ENCODE measurements at places on chromosomes 7 and 10.

- peak; percentile 15 for DNase-seq
These were observed 40.5 kb upstream of the ZNF107 start for GRCh38 chr7:64625114-64626082.

DNA sequence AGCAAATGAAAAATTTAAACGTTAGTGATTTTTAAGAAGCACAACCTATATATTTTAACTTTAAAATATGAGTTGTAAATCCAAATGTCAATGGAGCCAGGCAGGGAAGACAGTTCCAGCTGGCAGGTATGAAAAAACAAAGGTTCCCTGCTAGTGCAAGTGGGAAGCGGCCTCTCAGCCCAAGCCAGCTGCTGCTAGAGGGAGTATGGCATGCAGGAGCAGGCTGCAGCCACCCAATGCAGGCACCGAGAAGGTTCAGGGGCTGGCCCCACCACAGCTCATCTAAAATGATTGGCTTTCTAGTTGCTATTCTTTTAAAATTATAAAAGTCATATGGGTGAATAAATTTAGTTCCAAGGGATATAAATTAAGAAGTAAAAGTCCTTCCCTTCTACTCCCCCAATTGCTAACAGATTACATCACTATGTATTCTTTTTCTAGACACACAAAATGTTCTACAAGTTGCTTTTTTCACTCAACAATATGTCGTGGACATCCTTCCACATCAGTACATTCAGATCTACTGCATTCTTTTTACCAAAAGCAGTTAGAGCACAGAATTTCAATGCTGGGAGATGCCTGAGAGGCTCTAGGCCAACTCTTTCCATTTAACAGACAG lies 69.3 kb downstream of the SGMS1 start:
- DNase-seq, result no peak

- peak; percentile 36 for DNase-seq
These were observed 41.7 kb downstream of the SP8 start for GRCh38 chr7:20744954-20745446.

DNA sequence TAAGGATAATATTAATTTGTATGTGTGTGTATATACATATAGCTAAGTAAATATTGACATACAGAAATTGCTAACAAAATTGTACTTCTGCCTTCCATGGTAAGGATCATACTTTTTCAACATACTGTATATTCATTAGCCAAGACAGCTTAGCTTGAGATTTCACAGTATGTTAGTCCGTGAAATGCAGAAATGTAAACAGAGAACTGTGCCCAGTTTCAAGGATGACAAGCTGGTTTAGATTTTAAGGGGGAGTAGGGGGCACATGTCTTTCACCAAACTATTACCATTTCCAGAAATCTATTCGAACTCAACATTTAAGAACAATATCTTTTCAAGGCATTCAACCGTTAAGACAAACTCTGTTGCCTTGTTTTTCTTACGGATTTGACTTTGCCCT lies 182.2 kb downstream of the SORCS1 start:
- no peak for DNase-seq

GRCh38 chr10:10824591-10825148 lies 193.0 kb upstream of the CELF2 start:
- DNase-seq, result no peak

DNA sequence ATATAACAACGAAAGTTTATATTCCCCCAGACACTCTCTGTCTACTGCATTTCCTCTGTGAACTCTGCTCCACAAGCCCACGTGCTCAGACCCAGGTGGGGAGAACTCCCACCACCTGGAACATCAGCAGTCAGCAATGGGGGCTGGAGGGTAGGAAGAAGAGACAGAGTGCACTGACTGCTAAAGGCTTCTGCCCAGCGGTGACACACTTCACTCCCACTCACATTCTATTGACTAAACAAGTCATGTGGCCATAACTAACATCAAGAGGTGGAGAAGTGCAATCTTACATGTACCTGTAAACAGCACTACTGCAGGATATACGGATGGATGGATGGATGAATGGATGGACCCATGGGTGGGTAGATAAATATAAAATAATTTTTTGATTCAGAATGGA lies 122.2 kb downstream of the MPP7 start:
- DNase-seq, result no peak

GRCh38 chr10:81920213-81920829 lies 45.3 kb downstream of the NRG3 start:
- no peak for DNase-seq

DNA sequence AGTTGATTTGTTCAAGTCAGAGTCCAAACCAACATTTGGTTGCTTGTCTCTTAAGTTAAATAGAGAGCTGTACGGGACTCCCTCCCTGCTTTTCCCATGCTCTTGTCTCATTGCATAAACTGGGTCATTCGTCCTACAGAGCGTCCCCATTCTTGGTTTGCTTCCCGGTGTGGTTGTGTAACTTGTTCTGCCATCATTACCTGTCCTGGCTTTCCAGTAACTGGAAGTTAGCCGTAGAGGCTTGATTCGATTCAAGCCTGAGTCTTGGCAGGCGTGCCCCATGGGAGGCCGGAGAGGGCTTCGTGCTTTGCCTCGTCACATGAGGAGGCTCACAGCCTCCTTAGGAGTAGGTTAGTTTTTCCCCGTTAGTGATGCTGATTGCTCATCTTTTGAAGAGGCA lies 40.2 kb downstream of the FBH1 start:
- no peak for DNase-seq

GRCh38 chr7:10412422-10413019 lies 561.2 kb upstream of the PHF14 start:
- DNase-seq, result peak; percentile 6

DNA sequence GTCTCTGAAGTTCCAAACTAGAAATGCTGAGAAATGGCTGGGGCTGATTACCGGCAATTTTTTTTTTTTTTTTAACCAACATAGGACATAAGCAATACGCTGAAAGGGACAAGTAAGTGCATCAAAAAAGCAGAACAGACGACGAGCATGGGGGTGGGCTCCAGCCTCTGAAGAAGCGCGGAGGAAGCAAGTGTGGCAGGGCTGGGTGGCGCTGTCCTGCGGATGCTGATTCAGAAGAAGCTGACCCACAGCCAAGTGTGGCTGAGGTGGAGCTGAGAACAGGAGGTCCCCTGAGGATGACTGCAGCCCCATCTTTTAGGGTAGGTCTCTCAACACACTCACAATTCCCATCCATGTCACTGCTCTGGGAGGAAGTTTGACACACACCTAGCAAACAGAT lies 65.6 kb downstream of the CTBP2 start:
- no peak for DNase-seq

GRCh38 chr7:134764365-134764764 lies 15.1 kb upstream of the CALD1 start:
- no peak for DNase-seq

GRCh38 chr10:99621454-99622251 lies 1.4 kb upstream of the SLC25A28 start:
- DNase-seq, result no peak

- DNase-seq, result peak; percentile 42
These were observed 588 bp upstream of the PAOX start for GRCh38 chr10:133378251-133379096.

GRCh38 chr10:30176182-30176581 lies 116.8 kb upstream of the JCAD start:
- no peak for DNase-seq

- DNase-seq, result no peak
These were observed 306.4 kb upstream of the FZD1 start for GRCh38 chr7:90957883-90958282.

- DNase-seq, result no peak
These were observed 120.7 kb downstream of the TES start for GRCh38 chr7:116331020-116331419.

DNA sequence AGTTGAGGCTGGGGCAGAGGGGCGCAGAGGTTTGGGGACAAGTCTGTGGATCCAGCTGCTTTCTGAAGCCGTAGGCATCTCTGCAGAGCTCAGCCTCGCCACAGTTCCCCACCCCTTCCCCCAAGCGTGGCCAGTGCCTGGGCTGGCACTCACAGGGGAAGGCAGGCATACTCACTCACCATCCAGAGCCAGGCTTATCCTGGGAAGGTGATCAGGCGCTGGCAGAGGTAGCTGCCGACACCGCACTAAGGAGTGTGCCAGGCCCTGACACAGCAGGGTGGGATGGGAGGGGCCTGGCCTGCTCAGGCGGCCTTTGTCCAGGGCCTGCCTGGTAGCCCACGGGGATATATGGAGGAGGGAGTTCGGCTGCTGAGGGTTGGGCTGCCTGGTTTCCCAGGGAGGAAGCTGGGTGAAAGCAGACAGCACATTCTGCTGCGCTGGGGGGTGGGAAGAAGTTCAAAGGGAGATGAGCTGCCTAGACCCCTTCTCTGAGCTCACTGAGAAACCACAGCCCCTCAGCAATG lies 15.9 kb downstream of the VSIR start:
- no peak for DNase-seq

DNA sequence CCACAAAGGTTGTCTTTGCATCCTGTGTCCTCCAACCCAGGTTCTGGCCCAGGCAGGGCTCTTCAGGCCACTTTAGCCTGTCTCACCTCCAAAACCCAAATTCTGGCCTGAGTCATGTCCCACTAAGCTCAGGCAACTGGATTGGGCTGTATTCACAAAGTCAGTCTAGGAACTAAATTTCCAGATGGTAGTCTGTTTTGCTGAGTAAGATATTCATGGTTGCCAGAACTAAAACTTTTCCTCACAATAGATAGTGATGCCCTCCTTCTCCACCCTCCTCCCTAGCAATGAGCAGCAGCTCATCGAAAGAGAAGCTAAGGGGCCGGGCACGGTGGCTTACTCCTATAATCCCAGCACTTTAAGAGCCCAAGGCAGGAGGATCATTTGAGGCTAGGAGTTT lies 2.9 kb upstream of the ZNF713 start:
- no peak for DNase-seq

- DNase-seq, result no peak
These were observed 21.8 kb upstream of the AKR1B1 start for GRCh38 chr7:134480730-134481129.

GRCh38 chr10:103889121-103889720 lies 28.8 kb downstream of the STN1 start:
- no peak for DNase-seq

DNA sequence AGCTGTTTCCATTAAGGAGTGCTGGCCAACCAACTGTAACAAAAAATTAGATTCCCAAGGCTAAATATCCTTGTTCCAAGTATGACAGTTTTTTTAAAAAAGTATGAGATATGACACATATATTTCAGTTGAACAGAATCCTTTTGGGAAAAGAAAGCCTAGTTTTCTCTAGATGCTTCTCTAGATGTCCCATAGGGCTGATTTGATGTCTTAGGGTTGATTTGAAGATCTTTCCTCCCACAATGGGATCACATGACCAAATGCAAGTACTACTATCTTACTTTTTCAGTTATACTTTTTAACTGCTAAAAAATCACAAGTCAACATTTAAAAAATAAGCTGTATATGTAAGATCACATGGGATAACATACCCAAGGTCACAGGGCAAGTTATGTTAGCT lies 3.7 kb downstream of the NAMPT start:
- DNase-seq, result no peak

DNA sequence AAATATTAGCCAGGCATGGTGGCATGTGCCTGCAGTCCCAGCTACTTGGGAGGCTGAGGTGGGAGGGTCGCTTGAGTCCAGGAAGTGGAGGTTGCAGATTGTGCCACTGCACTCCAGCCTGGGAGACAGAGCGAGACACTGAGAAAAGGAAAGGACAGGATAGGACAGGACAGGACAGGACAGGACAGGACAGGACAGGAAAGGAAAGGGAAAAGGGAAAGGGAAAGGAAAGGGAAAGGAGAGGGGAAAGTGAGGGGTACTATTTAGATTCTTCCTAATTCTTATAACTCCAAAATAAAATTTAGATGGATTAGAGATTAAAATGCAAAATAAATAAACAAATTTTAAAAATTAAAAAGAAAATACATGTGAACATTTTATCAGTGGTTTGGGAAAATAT lies 58.7 kb downstream of the PIK3AP1 start:
- no peak for DNase-seq

- no peak for DNase-seq
These were observed 202.1 kb downstream of the PRPF18 start for GRCh38 chr10:13788711-13789447.

GRCh38 chr10:27536437-27536836 lies 32.3 kb downstream of the RAB18 start:
- DNase-seq, result no peak

DNA sequence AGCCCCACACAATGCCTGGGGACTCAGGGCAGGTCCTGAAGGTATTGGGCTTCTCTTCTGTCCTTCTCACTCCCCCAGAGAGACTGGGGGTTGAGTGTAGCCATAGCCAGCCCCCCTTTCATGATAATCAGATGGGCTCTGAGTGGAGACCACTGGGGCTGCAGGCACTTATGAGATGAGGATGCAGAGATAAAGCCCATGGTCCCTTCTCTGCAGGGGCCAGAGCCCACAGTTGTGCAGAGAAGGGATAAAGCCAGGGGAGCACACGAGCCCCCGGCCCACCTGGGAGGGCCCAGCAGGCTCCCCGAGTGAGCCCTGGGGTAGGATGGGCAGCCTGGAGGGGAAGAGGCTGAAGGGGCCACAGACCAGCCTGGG lies 96.2 kb downstream of the BMS1 start:
- DNase-seq, result no peak

- DNase-seq, result no peak
These were observed 218.7 kb downstream of the PARD3 start for GRCh38 chr10:34596351-34596750.

DNA sequence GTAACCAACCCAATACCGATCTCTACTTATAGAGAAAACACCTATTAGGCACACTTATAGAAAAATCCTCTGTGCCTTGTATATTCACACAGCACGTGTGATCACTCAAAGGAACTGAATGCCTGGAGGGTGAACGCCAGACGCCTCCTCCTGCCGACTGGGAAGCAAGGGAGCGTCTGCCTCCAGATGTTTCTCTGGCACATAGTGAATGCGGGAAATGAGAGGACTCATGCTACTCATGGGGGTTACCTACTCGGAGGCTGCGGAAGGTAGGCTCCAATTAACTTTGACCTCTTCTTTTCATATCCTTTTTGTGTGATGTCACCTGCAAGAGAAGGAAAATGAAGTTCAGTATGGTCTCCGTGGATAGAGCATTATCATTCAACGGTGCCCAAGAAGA lies 203.3 kb downstream of the DIP2C start:
- DNase-seq, result no peak

Measured in hematopoietic multipotent progenitor cell treated with erythropoietin and hydrocortisone succinate and interleukin-3 and kit ligand, for 17 days (in vitro differentiated cells).